ENCODE measurements at places on chromosomes 4 and X.

DNA sequence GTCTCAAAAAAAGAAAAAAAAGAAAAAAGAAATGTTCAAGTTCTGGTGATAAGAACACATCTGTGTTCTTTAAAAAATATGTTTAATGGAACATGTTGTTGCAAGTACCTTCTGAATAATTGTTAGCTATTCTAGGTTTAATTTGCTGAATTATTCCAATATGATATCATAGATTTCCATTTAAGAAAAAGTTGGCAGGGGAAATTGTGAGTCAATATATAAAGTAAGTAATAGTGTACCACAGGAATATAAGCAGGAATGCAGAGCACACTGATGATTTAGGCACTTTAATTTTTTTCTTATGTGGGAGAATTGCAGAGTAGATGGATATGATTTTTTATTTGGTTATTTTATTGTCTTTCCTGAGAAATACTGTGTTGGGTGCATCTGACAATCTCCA is 190.7 kb downstream of the RPA4 start:
- DNase-seq, result no peak

- DNase-seq, result no peak
These were observed 85.9 kb downstream of the SORCS2 start for GRCh38 chr4:7278071-7278765.

DNA sequence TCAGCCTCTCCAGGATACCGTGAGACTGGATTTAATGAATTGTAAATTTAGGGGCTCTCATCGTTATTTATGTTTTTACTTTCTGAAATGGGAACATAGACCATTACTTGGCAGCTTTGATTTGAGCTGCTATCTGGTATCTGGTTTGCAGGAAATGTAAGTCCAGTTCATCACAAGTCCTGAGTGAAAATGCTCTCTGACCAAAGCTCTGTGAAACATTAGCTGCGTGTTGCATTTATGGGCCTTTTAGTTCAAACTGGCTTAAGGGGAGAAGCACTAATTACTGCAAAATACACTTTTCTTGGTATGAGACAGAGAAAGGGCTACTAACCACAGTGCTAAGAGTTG is 420 bp downstream of the CC2D2A start:
- no peak for DNase-seq

GRCh38 chr4:84866295-84866694 is 100.2 kb downstream of the WDFY3 start:
- DNase-seq, result no peak

- no peak for DNase-seq
These were observed 239.7 kb upstream of the PGRMC2 start for GRCh38 chr4:128527351-128527750.

GRCh38 chr4:39062770-39063097 is 702 bp downstream of the KLHL5 start:
- DNase-seq, result no peak

- no peak for DNase-seq
These were observed 254.5 kb downstream of the SOX3 start for GRCh38 chrX:140250391-140250790.

- no peak for DNase-seq
These were observed 102.2 kb upstream of the NKX1-1 start for GRCh38 chr4:1508161-1509160.

- DNase-seq, result no peak
These were observed 120.0 kb upstream of the SHISA3 start for GRCh38 chr4:42277291-42277690.

GRCh38 chr4:127759893-127760292 is 22.2 kb upstream of the HSPA4L start:
- no peak for DNase-seq
